ENCODE measurements at places on chromosomes 6 and 20. TPM values are rescaled to one million over a fixed set of nuclear protein-coding genes. Genes with fewer than 3 reads are reported as not detected.
A peak's percentile ranks its signal among the peaks of the same experiment; 100 is the strongest.

Gene PTGIS
- 1.8 TPM for total RNA-seq

- no peak overlapping the region for H3K4me3 ChIP-seq
- DNase-seq, result no peak
- H3K36me3 ChIP-seq, result no peaks in the 10 kb centered on the region
- H3K4me1 ChIP-seq, result no peaks in the 10 kb centered on the region
- no peak overlapping the region for H3K27ac ChIP-seq
Measured at GRCh38 chr6:129647044-129647443, 62.9 kb downstream of the ARHGAP18 start.

DNA sequence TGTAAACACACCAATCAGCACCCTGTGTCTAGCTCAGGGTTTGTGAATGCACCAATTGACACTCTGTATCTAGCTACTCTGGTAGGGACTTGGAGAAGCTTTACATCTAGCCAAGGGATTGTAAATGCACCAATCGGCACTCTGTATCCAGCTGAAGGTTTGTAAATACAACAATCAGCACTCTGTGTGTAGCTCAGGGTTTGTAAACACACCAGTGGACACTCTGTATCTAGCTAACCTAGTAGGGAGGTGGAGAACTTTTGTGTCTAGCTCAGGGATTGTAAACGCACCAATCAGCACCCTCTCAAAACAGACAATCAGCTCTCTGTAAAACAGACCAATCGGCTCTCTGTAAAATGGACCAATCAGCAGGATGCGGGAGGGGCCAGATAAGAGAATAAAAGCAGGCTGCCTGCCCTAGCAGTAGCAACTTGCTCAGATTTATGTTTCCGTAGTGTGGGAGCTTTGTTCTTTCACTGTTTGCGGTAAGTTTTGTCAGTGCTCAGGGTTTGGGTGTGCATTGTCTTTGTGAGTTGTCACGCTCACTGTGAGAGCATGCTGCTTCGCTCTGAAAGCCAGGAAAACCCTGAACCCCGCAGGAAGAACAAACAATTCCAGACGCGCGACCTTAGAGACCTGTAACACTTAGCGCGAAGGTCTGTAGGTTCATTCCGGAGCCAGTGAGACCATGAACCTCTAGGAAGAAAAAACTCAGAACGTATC, 37.0 kb downstream of the RIOK1 start:
- DNase-seq, result no peak
- no peaks in the 10 kb centered on the region for H3K36me3 ChIP-seq
- H3K4me3 ChIP-seq, result no peak overlapping the region
- H3K4me1 ChIP-seq, result no peaks in the 10 kb centered on the region
- no peak overlapping the region for H3K27ac ChIP-seq

Gene ID4
- total RNA-seq, result not detected

- peaks cover 10% of the 10 kb centered on the region for H3K4me1 ChIP-seq
- peaks cover 47% of the 10 kb centered on the region for H3K27me3 ChIP-seq
- no peaks in the 10 kb centered on the region for H3K36me3 ChIP-seq
- H3K4me3 ChIP-seq, result no peak overlapping the region
- H3K27ac ChIP-seq, result no peak overlapping the region
- no peak for DNase-seq
Measured at GRCh38 chr20:46705378-46705729, 4.1 kb upstream of the SLC2A10 start.

DNA sequence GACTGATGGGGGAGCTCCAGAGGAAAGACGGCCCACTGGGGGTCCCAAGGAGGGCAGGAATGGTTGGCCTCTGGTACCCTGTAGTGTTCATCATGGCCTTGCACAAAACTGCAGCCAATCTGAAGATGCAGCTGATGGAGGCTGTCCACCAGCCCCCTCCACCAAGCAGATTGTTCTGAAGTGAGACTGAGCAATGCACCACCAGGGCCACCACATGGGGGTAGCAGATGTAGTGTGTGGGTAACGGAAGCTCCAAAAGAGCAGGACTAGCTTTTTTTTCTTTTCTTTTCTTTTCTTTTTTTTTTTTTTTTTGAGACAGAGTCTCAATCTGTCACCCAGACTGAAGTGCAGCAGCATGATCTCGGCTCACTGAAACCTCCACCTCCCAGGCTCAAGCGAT, 181.0 kb upstream of the MYLIP start:
- no peak overlapping the region for H3K27ac ChIP-seq
- H3K36me3 ChIP-seq, result no peaks in the 10 kb centered on the region
- no peaks in the 10 kb centered on the region for H3K4me1 ChIP-seq
- DNase-seq, result no peak
- H3K27me3 ChIP-seq, result peaks cover 4% of the 10 kb centered on the region
- no peak overlapping the region for H3K4me3 ChIP-seq

Gene PSORS1C2
- not detected for total RNA-seq

DNA sequence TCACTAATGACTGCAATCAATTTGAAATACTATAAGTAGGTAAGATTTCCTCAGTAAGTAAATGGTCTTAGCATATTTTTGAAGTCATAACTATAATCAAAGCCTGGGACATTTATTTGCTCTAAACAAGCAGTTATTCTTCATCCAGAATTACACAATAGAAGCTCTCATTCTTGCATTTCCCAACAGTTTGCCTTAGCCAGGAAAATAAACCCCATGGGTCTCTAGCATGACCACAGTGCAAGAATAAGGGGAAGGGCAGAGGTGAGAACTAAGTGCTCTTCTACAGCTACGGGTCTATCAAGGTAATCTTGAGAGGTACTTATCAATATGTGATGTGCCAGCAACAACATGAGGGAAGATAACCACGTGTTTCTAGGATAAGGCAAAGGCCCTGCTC, 14.1 kb upstream of the HLA-C start:
- no peak overlapping the region for H3K4me3 ChIP-seq
- H3K4me1 ChIP-seq, result no peaks in the 10 kb centered on the region
- peaks cover 2% of the 10 kb centered on the region for H3K27me3 ChIP-seq
- no peak for DNase-seq

DNA sequence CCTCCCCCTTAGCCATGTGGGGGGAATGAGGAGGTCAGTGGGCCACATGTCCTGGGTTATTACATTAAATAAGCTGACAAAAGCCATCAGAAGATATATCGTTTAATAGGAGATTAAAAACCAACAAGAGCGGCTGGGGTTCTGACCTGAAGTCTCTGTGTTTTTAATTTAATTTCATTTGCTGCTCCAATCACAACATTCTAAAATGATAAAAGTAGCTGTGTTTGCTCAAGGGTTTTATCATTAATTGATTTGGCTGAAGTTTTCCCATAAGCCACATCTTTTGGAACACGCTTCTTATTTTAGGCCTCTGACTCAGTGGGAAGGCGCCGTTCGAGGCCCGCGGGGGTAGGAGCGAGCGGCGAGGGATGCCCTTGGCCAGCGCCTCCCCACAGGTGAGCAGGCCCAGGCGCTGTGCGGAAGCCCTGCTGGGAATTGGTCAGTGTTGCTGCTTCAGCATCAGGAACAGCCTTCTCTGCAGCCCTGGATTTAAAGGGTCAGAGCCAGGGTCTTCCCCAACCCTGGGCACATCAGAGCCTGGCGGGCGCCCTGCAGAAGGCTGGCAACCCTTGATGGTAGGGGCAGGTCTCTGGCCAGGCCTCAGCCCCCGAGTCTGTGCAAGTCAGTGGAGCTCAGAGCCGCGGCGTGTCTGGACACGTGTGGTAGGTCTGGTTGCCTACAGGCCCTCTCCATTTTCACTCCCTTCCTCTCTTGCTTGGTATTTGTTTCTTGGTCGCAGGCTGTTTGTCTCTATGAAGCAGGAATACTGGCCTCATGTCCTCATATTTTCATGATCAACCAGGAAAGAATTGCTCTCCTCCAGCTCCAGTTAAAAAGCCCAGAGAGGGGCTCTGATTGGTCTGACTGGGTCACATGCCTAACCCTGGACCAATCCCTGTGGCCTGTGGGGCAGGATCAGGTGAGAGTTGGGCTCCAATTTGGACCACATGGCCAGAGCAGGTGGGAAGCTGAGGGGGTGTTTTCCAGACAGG, 30.9 kb upstream of the MLN start:
- no peak overlapping the region for H3K27ac ChIP-seq
- no peak overlapping the region for H3K4me3 ChIP-seq
- H3K36me3 ChIP-seq, result no peaks in the 10 kb centered on the region
- H3K4me1 ChIP-seq, result peaks cover 6% of the 10 kb centered on the region
- DNase-seq, result no peak

GRCh38 chr6:155995281-155995680, 539.6 kb upstream of the NOX3 start:
- no peak overlapping the region for H3K27ac ChIP-seq
- DNase-seq, result no peak
- H3K4me1 ChIP-seq, result no peaks in the 10 kb centered on the region
- H3K4me3 ChIP-seq, result no peak overlapping the region
- no peaks in the 10 kb centered on the region for H3K27me3 ChIP-seq

DNA sequence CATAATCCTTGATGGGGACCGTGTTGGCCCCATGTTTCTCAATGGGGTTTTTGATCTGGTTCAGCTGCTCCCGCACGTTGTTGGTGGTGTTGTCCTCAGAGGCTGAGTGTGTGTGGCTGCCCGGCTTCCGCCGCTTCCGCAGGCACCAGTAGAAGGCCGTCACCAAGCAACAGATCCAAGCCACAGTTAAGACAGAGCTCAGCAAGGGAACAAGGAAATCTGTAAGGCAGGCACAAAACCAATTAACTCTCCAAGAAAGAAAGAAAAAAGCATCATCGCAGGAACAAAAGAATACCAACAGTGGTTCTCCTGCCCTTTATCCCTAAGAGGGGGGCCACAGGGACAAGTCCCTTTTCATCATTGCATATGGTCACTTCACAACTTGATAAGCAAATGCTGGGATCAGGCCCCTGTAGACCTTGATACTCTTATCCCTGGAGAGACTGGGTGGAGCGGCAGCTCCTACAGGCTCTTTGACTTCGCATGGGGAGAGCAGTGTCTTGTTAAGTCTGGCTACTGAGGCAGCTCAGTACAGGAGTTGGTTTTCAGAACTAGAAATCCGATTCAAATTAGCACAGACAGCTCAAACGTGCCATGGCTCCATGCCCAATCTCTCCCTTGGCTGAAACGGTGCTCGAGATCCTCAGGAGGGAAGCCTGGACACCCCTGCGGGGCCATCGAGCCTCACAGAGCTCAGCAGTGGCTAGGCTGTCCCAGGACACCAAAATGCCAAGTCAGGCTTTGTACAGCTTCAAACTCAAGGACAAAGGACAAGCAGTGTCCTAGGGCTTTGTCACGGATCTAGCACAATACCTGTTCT, 33.9 kb downstream of the JAG1 start:
- no peaks in the 10 kb centered on the region for H3K4me1 ChIP-seq
- H3K4me3 ChIP-seq, result no peak overlapping the region
- DNase-seq, result no peak

DNA sequence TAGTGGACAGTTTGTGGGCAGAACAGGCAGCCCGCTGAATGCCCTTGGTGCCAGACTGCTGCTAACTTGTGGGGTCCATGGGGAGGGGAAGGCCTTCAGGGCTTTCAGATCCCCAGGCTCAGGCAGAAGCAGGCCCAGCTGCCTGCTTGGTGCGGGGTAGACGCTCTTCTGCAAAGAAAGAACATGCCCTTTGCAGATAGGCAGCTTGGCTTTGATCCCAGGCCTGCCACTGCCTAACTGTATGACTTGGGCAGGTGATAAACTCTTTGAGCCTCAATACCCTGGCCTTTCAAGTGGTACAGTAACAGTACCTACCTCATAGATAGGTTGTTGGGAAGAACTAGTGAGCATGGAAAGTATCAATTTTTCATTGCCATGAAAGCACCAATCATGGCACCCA, 28.4 kb downstream of the CHMP4B start:
- H3K4me1 ChIP-seq, result peaks cover 85% of the 10 kb centered on the region
- H3K36me3 ChIP-seq, result peaks cover 9% of the 10 kb centered on the region
- DNase-seq, result no peak
- H3K27ac ChIP-seq, result no peak overlapping the region
- H3K27me3 ChIP-seq, result no peaks in the 10 kb centered on the region

- no peaks in the 10 kb centered on the region for H3K4me1 ChIP-seq
- DNase-seq, result no peak
- H3K36me3 ChIP-seq, result no peaks in the 10 kb centered on the region
- no peak overlapping the region for H3K4me3 ChIP-seq
- no peak overlapping the region for H3K27ac ChIP-seq
Measured at GRCh38 chr20:48314925-48315592, 512.7 kb downstream of the PREX1 start.

Gene TCP11
- total RNA-seq, result not detected

- peaks cover 6% of the 10 kb centered on the region for H3K27me3 ChIP-seq
- H3K4me1 ChIP-seq, result peaks cover 10% of the 10 kb centered on the region
- no peak overlapping the region for H3K4me3 ChIP-seq
- DNase-seq, result no peak
Measured at GRCh38 chr6:157494132-157494710, 113.2 kb downstream of the ZDHHC14 start.

DNA sequence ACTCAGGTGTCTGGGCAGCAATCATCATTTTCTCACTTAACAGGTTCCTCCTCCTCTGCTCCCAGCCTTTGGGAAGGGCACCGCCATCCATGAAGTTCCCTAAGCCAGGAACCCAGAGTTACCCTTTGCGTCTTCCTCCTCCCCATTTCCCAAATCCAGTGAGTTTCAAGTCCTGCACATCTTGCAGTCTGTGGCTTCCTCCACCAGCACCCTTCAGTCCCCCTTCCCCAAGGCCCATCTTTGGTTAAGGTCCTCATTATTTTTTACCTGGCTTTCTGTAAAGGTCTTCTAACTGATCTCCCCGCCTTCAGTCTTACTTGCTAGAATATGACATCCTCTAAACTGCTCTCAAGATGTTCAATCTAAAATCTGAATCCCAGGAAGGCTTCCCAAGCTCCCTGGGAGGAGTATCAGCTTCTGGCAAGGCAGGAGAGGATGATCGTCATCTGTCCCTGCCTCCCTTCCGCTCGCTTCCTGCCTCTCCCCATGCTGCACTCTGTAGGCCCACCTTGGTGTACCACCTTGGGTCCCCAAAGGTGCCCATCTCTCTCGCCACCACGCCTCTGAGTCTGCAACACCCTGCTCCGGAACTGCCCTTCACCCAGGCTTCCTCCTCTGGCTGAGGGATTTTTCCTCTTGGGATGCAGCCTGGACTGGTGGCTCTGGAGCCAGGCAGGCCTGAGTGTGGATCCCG, 11.4 kb upstream of the DUSP22 start:
- no peak overlapping the region for H3K27ac ChIP-seq
- no peak overlapping the region for H3K4me3 ChIP-seq
- peaks cover 6% of the 10 kb centered on the region for H3K4me1 ChIP-seq
- no peaks in the 10 kb centered on the region for H3K27me3 ChIP-seq
- no peaks in the 10 kb centered on the region for H3K36me3 ChIP-seq

- H3K27ac ChIP-seq, result no peak overlapping the region
- no peaks in the 10 kb centered on the region for H3K36me3 ChIP-seq
- H3K27me3 ChIP-seq, result no peaks in the 10 kb centered on the region
- DNase-seq, result no peak
- no peak overlapping the region for H3K4me3 ChIP-seq
Measured at GRCh38 chr20:54497931-54498718, 22.7 kb downstream of the DOK5 start.

- H3K27ac ChIP-seq, result peak overlapping the region; percentile 83
- no peaks in the 10 kb centered on the region for H3K27me3 ChIP-seq
- DNase-seq, result peak; percentile 19
- no peaks in the 10 kb centered on the region for H3K36me3 ChIP-seq
- H3K4me1 ChIP-seq, result peaks cover 52% of the 10 kb centered on the region
Measured at GRCh38 chr20:53660947-53661381, 67.3 kb upstream of the ZNF217 start.

- no peak overlapping the region for H3K27ac ChIP-seq
- H3K4me1 ChIP-seq, result no peaks in the 10 kb centered on the region
- no peak for DNase-seq
- H3K36me3 ChIP-seq, result no peaks in the 10 kb centered on the region
- H3K27me3 ChIP-seq, result peaks cover 9% of the 10 kb centered on the region
Measured at GRCh38 chr6:3571836-3572235, 115.0 kb upstream of the SLC22A23 start.
